Stimulated activated CD4-positive, alpha-beta T cell treated with anti-CD3 and anti-CD28 coated beads, Interleukin-15, amount 100 ng/mL, for 1 hour (primary cell): ENCODE measurements at places on chromosomes 7 and 10.

- no peak for DNase-seq
Observed at GRCh38 chr10:70115948-70116682, 16.5 kb downstream of the AIFM2 start.

GRCh38 chr7:24123076-24123475, 160.9 kb upstream of the NPY start:
- no peak for DNase-seq

DNA sequence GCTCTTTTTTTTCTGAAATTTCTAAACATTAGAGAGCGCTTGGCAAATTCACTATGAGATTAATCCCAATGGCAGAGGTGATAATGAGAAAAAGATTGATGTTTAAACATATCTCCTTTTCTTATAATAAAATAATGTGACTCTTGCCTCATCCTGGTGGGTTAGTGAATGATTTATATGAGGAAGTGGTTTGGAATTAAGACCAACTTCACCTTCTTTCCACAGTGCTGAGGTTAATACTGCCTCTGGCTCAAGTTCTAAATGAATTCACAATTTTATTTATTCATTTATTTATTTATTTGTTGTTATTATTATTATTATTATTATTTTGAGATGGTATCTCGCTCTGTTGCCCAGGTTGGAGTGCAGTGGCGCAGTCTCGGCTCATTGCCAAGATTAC, 40.5 kb upstream of the ADO start:
- DNase-seq, result no peak

DNA sequence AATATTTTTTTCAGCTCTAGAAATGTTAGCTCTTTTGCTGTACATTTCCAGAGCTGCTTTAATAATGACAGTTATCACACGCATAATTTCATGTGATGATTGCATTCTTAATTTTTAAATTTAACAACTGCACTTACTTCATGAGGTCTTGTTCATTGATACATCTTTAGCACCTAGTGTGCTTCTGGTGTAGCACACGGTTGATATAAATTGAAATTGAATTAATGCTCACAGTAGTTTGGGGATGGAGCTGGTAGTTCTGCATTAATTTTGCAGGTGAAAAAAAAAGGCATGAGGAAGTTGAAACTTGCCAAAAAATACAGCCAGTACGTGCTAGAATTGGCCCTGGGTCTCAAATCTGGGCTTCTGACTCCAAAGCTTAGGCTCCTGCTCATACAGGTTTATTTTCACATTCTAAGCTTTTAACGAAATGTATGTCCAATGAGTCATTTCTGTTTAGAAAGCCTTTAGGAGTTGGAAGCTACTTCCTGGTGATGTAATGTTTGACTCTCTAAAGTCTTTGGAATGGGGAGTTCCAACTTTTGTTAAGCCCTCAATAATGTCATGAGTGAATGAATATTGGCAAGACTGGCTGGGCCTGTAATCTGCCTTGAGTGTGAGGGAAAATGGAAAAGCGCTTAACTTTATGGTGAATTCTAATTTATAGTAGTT, 62.5 kb downstream of the DAGLB start:
- DNase-seq, result no peak

DNA sequence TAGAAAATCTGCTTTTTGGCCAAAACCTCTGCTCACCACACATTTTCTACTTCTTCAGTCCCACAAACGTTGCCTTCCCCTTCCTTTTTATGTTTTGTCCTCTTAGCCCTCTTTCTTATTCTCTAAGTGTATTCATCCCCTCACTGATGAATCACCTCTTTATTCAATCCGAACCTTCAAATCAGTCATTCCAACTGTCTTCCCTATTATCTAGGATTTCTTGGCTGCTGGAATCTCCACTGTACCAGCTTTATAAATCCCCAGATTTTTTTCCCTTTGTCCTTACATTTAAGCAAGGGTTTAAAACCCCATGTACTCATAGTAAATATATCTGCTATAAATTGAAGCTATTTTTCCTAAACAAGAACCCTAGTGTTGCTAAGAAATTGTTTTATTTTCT, 176.9 kb downstream of the SEMA3A start:
- no peak for DNase-seq

- DNase-seq, result no peak
Observed at GRCh38 chr7:127591189-127591588, 2.3 kb upstream of the FSCN3 start.
